CD4-positive, alpha-beta T cell treated with Interleukin-6 at 100 ng/mL for 8 hours (primary cell): ENCODE measurements at places on chromosomes 7 and 10.

- no peak for DNase-seq
These were observed 9.5 kb downstream of the ZFAND2A start for GRCh38 chr7:1150400-1151002.

DNA sequence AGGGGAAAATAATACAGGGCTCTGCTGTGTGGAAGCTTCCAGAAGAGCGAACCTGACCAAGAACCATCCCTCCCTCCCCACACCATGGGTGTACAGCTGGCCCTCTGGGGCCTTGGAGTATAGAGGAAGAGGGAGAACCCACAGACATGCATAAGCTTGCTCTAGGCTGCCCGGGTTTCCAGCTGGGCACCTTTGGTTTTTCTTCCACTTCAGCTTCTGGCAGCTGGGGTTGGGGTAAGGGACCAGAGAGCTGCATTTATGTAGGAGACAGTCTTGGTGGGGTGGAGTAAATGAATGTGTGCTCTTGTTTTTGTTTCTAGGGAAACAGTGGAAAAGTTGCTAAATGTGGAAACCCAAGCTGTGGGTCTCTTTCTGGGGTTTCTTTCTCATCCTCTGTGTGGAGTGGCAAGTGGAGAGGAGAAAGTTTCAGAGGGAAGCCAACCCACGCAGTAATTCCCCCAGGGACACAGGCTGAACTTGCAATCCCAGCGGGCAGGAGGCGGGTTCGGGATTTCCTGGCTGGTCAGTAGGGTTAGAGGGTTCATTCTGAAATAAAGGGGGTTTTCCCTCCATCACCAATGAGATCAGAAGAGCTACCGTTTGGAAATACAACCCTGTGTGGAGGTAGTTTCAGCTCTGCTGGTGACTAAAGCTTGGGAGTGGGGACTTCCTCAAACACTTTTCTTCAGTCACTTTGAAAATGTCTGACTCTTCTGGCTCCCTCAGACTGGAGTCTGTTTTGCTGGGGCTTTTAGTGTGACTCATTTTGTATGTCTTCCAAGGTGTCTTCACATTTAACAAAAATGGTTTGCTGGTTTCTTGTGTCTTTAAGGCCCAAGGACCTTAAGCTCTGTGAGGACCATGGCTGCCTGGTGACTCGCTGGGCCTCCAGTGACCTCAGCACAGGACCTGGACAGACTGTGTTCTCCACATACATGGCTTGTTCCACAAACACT lies 22.2 kb upstream of the SRGN start:
- no peak for DNase-seq

DNA sequence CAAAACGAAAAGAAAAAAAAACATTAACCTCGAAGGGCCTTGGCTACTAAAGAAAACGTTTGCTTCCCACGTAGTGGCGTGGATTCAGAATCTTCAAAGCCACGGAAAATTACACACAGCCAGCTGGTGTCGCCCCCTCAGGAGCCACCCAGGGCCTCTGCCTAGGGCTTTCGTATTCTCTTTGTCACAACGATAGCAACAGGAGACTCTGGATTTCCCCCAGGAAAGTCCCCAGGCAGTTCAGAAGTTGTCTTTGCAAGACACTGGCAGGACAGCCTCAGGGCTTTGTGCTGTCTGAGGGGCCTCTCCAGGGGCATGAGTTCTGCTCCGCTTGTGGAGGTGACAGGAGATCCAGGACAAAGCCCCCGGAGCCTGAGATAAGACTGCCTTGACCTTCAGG lies 150.2 kb upstream of the INSYN2A start:
- DNase-seq, result no peak

- no peak for DNase-seq
These were observed 79.3 kb downstream of the INSYN2A start for GRCh38 chr10:127117125-127117524.
